ENCODE measurements at places on chromosomes 11 and 22. TPM values are rescaled to one million over a fixed set of nuclear protein-coding genes. Genes with fewer than 3 reads are reported as not detected.
A peak's percentile ranks its signal among the peaks of the same experiment; 100 is the strongest.

DNA sequence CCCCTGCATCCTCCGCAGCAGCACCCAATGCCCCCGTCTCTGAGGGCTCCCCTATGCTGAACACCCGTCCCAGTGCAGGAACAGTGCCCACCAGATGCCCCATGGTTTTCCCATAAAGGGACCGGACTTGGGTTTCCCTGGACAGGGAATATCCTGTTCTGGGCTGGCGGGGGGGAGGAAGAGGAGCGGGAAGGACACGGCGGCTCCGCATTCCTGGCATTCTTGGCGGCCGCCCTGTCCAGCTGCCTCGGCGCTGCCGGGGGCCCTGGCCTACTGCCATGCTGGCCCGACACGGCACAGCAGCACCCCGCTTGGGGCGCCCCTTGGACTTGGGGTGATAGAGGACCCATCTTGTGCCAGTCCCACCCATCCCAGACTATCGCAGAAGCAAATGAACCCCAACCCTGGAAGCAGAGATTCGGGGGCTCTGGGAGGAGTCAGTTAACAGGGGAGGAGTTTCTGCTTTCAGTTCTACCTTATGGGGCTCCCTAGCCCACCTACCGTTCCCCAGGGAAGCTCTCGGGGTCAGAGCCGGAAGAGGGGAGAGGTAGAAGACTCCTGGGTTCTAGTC is 23.7 kb upstream of the CBX7 start:
- DNase-seq, result no peak

DNA sequence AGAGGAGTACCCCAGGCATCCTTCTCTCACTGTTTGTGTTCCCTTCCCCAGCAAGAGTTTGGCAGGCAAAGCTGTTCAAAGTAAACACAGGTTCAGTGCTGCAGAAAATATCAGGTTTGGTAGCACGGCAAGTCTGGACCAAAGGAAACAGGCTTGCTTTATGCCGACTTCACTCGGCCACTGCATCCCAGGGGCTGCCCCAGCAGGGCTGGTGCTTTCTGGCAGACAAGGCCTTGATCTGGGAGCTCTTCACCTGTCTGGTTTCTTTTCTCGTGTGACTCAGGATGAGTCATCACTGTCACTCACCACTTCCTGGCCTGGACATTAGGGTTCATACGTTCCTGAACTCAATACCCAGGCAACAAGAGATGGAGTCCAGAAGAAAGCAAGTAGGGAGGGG is 52.6 kb upstream of the NAV2 start:
- DNase-seq, result peak; percentile 26

- DNase-seq, result no peak
Measured at GRCh38 chr11:124837491-124837856, 27.8 kb upstream of the ROBO3 start.

The NAV2 gene
- total RNA-seq, result 0.70 TPM

DNA sequence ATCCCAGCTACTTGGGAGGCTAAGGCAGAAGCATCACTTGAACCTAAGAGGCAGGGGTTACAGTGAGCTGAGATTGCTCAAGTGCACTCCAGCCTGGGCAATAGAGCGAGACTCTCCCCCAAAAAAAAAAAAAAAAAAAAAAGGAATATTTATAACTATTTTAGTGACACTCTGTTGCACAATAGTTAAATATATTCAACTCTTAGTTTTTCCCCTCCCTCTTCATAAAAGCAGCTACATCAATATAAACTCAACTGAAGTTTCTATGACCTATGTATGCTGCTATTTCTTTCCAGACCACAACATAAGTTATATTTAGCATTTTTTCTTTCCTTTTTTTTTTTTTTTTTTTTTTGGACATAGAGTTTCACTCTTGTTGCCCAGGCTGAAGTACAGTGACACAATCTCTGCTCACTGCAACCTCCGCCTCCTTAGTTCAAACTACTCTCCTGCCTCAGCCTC is 19.2 kb downstream of the CELF1 start:
- DNase-seq, result no peak

Measured in activated CD4-positive, alpha-beta memory T cell treated with anti-CD3 and anti-CD28 coated beads, Interleukin-2, amount 10 ng/mL, durations not matched to agents 7 days and 5 days (primary cell).